ENCODE measurements at places on chromosomes 5 and 9.

DNA sequence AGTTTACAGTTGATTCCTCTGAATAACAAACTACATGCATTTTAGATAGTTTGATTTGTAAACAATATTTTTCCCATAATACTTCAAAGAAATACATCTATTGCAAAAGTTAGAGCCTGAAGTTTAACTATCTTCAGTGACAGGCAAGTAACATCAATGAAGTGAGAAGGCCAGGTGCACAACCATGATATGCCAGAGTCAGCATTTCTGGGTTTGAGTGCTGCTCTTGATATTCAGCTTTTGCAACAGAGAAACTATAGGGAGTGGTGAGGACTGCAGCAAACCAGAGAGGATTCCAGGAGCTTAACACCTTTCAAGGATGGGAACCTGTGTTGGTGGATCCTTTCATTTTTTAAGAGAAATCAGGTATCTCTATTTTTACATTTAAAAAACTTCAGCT, 79.4 kb upstream of the RASEF start:
- no peak for DNase-seq

GRCh38 chr5:135514116-135514515, 21.6 kb downstream of the NEUROG1 start:
- DNase-seq, result no peak

- DNase-seq, result no peak
Measured at GRCh38 chr9:118028225-118028624, 324.0 kb downstream of the TLR4 start.

DNA sequence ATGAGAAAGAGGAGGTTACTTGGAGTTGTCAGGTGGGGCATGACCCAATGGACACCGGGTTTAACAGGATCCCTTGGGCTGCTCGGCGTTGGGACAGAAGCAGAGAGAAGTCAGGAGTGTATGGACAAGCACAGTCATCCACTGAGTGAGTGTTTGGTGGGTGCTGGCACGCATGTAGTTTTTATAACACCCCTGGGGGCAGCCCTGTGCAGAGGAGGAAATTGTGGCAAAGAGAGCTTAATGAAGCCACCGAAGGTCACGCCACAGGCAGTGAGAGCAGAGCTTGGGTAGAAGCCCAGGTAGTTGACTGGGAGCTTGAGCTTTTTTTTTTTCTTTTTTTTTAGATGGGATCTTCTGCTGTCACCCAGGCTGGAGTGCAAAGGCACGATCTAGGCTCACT, 43.2 kb upstream of the IER5L start:
- no peak for DNase-seq

DNA sequence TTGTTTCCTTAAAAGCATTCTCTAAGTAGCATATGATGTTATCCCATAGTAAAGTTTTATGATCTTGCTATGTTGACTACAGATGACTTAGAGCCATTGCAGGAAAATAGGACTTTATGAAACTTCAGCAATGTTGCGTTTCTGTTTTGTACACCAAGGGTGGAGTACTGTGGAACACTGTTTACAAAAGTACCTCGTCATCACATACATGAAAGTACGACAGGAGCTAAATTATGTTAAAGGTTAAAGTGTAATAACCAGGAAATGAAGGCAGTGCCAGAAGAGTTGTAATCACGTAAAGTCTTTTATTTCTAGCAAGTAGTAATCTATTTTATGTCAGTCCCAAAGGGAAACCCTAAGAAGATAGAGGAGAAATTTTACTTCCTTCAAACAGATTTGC, 50.9 kb downstream of the C9orf85 start:
- DNase-seq, result no peak

Data from activated naive CD4-positive, alpha-beta T cell (primary cell).